ENCODE measurements at places on chromosomes 2 and 18.

GRCh38 chr18:3015851-3016250 lies 2.9 kb upstream of the LPIN2 start:
- DNase-seq: no peak

DNA sequence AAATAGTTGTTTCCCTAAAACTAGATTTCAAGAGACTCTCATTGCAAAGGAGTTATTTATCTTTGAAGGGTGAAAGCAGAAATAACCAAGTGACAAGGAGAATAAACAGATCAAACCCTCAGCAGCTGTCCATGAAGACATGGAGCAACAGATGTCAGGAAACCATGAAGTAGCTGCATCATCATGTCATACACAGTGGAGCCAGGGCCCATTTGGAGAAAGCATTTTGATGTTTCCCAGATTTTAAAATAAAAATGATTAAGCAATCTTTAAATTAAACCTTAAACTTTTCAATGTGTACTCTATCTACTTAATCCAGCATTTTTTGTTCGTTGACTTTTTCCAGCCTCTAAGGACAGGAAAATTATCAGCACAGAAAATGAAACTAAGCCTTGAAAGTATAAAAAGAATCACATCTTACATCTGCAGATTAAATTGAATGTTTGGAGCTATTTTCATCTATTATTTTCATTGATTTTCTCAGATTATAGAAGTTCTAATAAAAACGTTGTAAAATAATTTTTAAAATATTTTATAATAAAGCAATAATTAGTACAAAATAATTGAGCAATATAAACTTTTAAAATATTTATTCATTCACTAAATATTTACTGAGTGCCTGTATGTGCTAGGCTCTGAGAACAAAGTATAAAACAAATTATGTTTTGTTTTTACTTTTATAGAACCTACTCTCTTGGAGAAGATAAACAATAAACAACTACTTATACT lies 860.1 kb downstream of the BCL11A start:
- no peak for DNase-seq

DNA sequence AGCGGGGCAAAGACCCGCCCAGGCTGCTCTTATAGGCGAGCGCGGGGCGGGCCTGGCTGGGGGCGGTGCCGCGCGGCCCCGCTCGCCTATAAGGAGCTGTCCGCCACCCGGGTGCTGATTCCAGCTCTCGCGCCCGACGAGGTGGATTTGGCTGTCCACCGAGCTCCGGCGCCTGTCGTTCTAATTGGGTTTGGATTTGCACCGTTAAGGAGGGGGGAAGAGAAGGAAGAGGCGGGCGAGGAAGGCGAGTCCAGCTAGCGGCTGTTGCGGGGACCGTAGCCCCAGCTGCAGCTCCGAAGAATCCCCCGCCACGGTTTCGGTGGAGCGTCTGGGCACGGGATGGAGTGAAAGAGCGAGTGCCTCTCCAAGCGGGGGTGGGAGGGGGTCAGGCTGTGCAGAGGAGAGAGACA lies at the start of gene CNTNAP5:
CNTNAP5 (plus strand) TSS at position 117 of the 410 bp plus-strand sequence. CDS start 364 bp downstream, outside the sequence.
- DNase-seq: no peak

- no peak for DNase-seq
These were observed 331.6 kb downstream of the CCDC85A start for GRCh38 chr2:56515399-56515798.

DNA sequence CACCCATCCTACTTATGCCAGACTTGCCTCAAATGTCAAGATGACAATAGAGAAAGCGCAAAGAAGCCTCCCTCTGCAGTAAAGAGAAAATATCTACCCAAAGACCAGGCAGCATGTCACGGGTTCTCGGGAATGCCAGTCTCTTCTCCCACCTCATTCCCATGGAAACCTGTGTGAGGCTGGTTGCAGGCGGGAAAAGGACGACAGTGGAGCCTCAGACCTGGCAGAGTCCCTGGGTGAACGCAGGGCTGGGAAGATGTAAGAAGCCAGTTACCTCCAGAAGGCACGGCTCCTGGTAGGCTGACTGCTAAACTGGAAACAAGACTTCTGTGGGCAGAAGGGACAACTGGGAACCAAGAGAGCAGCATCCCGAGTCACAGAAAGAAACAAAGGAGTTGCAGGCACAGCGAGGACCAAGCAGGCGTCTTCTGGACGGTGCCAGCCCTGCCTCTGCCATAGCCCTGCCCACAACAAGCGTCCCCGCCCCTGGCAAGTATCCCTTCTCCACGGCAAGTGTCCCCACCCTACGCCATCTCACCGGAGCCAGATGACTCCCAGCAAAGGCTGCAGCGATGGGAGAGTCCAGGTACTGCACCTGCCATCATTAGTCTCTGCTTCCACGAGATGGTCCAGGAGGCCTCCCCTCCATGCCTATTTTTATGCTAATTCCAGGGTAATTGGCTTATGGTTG lies 440.8 kb upstream of the MYT1L start:
- DNase-seq: no peak

- no peak for DNase-seq
These were observed 592 bp upstream of the MARS2 start for GRCh38 chr2:197704434-197705120.

Measured in stimulated activated CD4-positive, alpha-beta T cell treated with anti-CD3 and anti-CD28 coated beads, Interleukin-15, amount 100 ng/mL, for 1 hour (primary cell).